ENCODE measurements at places on chromosomes 2 and 18. TPM values are rescaled to one million over a fixed set of nuclear protein-coding genes. Genes with fewer than 3 reads are reported as not detected.

DNA sequence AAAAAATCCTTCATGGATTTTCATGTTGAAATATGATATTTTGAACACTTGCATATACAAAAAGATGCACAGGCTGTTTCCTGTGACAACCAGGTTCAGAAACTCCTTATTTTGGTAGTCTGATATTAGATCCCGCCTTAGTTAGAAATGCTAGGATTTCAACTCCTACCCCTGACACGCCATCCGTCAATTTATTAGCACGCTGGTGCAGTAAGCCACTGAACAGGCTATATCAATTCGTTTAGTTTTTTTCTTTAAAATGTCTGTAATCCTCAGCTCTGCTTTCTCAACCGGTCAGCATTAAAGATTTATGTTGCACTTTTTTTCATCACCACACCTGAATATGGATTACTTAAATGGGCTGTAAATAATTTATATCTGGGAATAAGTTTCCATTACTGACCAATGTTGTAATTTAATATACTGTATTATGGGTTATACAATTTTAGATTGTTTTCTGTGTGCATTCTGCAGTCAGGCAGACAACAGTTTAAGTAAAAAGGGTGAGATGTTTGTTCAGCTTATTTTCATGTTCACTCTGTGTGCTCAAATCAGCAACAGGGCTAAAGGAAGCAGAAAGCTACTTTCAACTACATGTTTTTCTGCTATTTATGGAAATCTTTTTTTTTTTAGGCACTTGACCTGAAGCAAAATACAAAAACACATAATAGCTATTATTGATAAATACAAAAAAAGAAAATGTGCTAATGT, 227.7 kb downstream of the ARHGAP15 start:
- no peak for DNase-seq

Gene SNRNP27
- 39.7 TPM for total RNA-seq

Gene ADRA2B
- 0.28 TPM for total RNA-seq

Gene GAREM1
- total RNA-seq, result 4.7 TPM

Gene IL1R1
- total RNA-seq, result 7.1 TPM

Measured in Panc1 (cell line).